ENCODE measurements at places on chromosomes 2 and 18.

DNA sequence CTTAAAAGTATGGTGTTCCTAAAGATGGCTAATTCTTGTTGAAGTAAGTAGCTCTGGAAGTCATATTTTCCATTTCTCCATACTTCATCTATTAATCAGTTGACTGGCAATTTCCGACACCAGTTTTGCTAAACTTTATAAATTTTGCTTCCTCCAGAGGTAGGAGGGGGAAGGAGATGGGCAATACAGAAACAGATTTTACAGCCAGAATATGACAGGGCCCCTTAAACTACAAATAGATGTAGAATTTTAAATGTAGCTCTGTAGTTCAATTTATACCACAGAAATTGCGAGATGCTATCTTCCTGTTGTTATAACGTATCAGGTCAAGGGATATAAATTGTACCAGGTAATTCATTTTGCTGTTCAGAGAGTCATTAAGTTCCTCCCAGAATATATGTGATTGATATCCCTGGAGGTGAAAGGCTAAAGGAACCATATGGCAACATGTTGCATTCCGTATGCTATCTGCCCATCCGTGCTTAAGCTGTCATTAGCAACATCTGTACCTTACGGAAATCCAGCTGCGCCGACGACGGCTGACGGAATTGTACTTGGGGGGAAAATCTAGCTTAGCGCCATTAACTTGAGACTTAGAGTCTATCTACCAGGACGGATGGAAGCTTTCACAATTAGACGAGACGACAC, 8.4 kb upstream of the NR4A2 start:
- no peak for DNase-seq

- DNase-seq: no peak
Measured at GRCh38 chr2:189791338-189792042, 7.2 kb downstream of the PMS1 start.

DNA sequence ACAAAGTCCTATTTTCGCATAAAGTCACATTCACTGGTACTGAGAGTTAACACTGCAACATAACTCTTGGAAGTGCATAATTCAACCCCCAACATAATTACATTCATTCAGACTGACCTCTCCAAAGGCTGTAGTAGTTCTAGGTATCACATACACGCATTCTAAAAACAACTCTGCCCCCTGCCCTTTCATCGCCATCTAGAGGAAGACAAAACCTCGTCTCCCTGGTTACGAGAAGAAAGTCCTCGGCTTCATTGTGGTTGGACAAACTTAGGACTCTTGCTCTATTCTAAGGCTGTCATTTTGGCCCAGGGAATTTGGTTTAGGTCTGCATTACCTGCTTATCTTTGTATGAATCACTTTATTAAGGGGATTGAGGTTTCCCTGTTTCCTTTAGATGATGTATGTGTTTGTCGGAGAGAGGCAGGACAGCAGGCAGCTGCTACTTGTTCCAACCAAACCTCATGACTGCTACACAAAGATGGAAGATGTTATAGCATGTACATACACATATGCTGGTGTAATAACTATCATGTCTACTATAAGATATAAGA, 215.4 kb upstream of the NRXN1 start:
- peak; percentile 38 for DNase-seq

DNA sequence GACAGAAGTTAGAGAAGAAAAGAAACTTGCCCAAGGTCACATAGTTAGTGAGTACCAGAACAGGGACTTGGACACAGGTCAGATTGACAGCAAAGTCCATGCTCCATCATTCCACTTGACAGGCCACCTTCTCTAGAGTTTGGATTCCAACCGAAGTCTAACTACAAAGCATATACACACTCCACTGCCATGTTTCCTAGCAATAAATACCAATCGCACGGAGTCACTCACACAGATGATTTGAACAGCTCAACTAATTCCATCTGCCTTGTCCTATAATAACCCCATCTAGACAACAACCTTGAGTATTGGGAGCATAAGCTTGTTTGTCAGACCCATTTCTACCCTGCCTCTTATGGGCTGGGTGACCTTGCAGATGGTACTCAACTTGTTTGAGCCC, 334.6 kb upstream of the MGAT5 start:
- no peak for DNase-seq

DNA sequence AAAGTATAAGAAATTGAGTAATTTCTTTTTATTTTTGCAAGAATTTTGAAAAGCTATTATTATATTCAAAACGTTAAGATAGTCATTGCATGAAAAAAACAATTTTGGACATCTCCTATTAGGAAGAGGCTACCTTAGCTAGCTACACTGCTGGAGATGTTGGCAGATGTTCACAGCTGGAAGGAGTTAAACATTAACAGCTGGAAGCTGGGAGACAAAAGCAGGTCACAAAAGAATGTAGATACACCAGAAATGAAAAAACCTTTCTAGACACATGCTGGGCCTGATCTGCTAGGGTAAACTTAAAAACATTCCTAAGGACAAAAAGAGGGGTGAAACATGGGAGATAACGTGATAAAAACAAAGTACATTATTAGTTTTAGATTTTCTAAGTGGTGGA, 84.4 kb downstream of the SESTD1 start:
- DNase-seq: no peak

DNA sequence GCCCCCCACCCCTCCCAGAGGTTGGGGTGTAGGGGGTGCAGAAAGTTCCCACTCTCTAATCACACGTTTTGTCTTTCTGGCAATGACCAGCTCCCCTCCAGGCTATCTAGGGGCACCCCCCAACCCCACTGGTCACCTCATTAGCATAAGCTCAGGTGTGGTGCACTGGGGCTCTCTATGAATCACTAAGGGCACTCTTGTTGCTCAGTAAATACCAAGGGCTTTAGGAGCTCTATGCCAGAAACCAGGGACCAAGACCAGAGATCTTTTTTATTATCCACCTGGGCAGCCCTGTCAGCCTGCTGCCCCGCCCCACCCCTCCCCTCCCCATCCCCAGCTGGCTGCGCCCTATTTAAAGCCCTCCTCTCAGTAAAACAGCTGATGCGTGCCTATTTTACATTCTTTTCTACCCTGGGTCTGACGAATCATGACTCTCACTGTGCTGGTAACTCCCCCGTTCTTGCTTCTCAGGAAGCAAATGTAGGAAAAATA, 24.3 kb downstream of the NCK2 start:
- DNase-seq: no peak

DNA sequence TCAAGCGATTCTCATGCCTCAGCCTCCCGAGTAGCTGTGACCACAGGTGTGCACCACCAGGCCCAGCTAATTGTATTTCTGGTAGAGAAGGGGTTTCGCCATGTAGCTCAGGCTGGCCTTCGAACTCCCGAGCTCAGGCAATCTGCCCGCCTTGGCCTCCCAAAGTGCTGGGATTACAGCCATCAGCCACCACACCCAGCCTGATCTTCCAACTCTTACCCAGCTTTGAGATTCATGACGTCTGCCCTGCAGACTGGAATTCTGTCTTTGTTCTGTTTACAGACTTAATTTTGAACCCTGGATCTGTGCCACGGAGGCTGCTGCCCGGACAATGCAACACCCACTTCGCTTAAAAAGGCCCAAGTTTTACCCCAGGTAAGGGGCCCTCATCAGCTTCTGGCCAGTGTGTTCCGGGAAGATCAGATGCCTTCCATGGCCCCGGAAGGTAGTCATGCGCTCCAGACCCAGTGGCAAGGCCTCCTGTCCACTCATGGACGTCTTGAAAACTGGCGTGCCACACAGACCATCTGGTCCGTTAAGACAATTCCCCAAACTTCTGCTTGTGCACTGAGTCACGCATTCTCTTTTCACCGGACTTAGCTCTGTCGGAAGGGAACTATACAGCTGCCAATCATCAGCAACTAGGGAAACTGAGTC, 5.5 kb downstream of the PXDN start:
- DNase-seq: no peak

DNA sequence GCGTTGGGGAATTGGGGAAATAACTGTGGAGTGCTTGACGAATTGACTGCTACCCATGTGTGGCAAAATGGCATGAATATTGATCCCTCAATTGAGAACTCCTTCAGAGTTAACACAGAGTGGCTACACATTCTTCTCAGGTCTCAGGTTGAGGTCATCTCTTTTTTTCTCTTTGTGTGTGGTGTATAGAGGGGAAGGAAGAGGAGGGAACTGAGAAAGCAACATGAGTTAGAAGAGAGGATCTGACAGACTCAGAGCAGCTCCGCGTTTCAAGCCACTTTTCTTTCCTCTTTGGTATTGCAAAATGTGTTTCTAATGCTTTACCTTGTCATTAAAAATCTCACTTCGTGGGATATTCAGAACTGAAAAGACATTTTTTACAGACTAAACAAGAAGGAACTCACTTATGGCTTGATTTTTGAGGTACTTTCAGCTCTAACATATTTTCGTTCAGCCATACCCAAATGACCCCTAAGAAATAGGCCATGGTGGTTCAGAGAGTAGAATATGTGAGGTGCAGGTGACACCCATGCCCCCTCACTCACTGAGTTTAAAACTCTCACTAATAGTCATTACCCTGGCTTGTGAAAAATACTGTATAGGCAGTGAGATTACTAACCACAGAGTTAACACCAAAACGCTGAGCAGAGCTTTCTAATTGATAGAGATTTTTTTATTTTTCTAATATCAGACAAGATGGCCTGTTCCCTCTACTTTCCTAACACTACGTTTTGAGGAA, 22.5 kb downstream of the STAT4 start:
- DNase-seq: no peak

GRCh38 chr2:209696836-209697711, 74.6 kb upstream of the UNC80 start:
- no peak for DNase-seq

DNA sequence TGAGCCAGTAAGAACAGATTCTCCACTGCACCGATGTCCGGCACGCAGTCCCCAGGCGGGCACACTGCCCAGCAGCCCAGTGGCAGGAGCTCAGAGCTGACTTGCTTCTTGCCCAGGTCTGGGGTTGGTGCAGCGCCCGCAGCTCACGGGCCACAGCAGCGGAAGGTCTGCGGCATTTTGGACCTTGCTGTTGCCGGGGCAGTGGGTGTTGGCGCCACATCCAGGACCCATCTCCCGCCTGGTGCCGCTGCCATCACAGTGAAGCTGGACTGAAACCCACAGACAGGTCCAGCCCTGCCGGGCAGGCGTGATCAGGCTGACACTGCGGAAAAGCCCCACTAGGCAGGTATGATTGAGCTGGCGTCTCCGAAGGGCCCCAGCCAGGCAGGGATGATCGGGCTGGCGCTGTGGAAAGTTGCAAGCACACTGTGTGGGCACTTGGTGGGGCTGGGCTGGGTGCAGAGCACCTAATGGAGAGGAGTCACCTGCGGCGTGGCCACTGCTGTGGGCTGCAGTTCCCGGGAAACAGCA, 75.5 kb downstream of the SLC66A2 start:
- DNase-seq: no peak

GRCh38 chr2:29134933-29135332, 19.7 kb downstream of the CLIP4 start:
- no peak for DNase-seq

GRCh38 chr18:52216109-52216508, 123.9 kb upstream of the DCC start:
- DNase-seq: no peak

- DNase-seq: no peak
Measured at GRCh38 chr2:124063596-124063995, 38.5 kb downstream of the CNTNAP5 start.

DNA sequence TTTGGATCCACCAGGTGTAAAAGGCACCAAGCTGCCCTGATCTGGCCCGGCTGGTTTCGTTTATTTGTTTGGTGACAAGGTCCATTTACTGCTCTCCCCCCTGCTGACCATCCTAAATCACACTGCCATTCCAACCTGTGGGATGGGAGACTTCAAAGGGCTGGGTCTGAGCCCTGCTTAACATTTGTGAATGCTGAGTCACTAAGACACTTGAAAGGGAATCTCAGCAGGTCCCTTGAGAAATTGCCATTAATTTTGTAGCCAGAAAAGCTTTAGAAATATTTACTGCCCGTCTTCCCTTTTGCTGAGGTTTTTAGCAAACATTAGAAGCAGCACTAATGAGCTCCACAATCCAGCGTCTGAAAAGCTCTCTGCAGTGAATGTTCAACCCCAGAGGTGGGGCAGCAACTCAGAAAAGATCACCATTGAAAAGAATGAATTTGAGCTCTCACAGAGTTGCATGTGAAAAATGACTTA, 133.8 kb downstream of the ARL4C start:
- DNase-seq: peak; percentile 91

DNA sequence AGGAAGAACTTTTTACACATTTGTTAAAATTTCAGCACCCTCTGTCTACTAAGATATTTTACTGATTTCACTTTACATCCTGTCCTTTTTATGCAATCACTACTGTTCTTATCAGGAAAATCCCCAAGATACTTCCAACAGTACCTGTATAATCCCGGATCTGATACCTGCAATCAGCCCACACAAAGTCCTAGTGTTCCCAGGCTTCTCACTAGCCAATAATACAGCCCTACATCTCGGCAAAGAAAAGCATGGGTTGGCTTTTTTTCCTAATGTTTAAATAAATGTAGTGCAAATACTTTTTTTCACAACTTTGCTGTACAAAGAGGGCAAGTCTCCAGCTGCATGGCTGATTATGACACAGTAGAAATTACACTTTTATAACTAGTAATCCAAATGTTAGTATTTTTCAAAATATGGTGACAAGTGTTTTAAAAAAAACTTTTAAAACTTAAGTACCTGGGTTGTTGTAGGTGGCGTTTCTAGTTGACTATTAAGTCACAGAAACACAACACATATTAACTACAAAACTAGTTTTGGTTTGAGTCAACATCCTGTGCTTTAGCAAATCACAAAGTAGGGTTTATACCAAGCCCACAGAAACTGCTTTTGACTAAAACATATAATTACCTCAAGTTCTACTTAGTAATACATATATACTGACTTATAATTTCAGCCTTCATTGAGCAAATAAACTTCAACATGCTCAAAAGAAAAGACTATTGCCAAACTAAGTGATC, 19.5 kb downstream of the CNOT11 start:
- no peak for DNase-seq

- DNase-seq: no peak
Measured at GRCh38 chr2:59578349-59578748, 975.1 kb downstream of the BCL11A start.

DNA sequence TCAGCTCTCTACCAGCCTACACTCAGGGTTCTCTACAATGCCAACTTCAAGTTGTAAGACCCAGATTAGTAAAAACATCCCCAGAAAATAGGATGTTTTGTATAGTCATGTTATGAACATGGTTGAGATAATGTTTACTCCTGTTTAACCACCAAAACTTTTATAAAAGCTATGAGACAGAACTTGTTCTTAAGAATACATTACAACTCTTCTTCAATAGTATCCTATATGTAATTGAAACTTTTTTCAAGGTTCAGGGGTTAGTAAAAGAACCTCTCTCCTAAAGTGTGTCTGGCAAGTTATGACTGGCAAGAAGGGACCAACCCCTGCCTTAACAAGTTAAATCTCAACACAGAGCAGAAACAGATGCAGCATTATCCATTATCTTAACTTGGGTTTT, 118.8 kb upstream of the STK17B start:
- DNase-seq: no peak

- no peak for DNase-seq
Measured at GRCh38 chr2:16382451-16382850, 283.2 kb downstream of the CYRIA start.

GRCh38 chr2:241339839-241340630, 16.1 kb upstream of the FARP2 start:
- no peak for DNase-seq
